ENCODE measurements at places on chromosomes 4 and X.

- DNase-seq = no peak
Observed at GRCh38 chr4:119313237-119313636, 8.7 kb downstream of the FABP2 start.

DNA sequence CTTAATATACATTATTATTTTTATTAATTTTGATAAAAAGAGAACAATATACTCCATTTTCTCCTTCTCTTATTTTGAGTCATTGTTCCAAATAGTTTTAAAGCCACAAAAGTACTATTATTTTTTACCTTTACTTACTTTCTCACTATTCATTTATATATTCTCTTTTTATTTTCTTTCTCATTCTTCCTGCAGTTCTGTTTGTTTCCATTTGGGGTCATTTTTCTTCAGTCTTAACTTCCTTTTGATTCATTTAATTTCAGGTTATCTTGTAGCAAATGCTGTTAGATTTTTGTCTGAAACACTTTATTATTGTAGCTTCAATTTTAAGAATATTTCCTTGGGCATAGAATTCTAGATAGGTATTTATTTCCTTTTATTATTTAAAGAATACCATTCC lies 438.6 kb upstream of the EPHA5 start:
- no peak for DNase-seq

GRCh38 chr4:177235026-177235425 lies 74.6 kb upstream of the NEIL3 start:
- DNase-seq = no peak

GRCh38 chrX:10011261-10011931 lies 44.2 kb downstream of the CLDN34 start:
- no peak for DNase-seq

GRCh38 chr4:128521648-128522111 lies 234.1 kb upstream of the PGRMC2 start:
- no peak for DNase-seq

DNA sequence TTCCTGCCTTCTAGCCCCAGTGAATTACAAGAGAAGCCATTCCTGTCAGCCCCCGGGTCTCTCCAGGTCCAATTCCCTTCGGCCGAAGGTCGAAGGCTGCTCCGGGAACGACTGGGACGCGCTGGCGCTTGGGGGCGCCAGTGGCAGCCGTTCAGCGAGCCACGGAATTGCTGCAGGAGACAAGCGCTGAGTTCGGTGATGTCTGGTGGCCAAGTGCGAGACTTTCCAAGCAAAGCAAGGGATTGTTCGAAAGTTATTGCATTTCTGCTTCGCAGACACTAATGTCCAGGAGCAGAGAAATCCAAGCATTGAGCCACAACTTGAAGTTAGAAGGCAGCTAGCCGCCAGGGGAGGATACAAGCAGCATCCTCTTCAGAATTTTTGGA lies 1.1 kb upstream of the DKK2 start:
- peak; percentile 68 for DNase-seq

GRCh38 chr4:54542540-54543041 lies 115.2 kb upstream of the KIT start:
- no peak for DNase-seq

GRCh38 chrX:18974993-18975392 lies 8.9 kb downstream of the PHKA2 start:
- DNase-seq = no peak

GRCh38 chrX:41409006-41409405 lies 38.1 kb upstream of the NYX start:
- DNase-seq = no peak

DNA sequence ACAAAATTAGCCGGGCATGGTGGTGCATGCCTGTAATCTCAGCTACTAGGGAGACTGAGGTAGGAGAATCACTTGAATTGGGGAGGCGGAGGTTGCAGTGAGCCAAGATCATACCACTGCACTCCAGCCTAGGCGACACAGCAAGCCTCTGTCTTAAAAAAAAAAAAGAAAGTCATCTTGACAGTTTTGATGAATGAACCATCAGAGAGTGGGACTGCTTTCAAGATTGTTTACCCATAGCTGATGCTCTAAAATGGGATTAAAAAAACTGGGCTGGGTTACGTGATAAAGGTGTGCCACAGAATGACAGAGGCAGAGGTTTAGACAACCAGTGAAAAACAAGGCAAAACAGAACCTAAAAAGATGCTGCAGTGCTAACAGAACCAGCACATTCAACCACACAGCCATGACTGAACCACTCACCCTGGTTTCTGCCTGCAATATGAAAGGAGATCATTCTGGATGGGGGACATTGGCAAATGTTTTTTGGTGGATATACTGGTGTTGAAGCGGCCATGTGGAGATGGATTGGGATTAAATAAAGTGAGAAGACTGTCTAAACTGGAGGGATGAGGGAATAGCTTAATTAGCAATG lies 22.2 kb downstream of the GPAT3 start:
- no peak for DNase-seq

GRCh38 chrX:48579259-48579658 lies 5.0 kb downstream of the RBM3 start:
- no peak for DNase-seq

GRCh38 chr4:122796801-122797404 lies 29.7 kb upstream of the FGF2 start:
- no peak for DNase-seq

- no peak for DNase-seq
Observed at GRCh38 chr4:93658443-93658842, 170.1 kb upstream of the ATOH1 start.

DNA sequence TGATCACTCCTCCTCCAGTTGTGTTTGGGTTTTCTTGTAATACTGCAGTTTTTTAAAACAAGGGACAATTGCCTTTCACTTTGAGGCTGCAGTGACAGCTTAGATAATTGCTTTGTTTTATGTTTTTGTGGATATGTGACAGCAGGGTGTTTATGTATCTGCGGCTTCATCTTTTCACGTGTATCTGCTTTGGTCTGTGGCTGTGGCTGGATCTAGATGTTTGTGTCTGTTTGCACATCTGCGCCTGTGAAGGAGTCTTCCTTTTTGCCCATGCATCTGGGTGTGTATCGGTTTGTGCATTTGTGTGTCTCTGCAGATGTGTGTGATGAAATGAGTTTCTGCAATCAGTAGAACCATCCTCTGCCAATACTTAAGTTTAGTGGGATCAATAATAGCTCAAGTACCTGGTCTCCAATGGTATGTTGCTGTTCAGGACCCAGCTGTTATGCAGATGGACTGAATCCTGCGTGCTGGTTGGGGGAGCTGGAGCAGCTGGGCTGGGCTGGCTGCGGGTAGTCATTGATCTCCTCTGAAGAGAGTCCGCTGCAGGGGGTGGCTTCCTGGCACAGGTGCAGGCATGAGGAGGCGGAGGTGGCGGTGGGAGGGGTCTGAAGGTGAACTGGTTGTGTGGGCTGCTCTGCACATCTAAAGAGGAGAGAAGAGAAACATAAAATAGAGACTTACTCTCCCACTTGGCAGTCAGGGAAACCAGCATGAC lies 390.3 kb downstream of the SH2D1A start:
- DNase-seq = no peak

DNA sequence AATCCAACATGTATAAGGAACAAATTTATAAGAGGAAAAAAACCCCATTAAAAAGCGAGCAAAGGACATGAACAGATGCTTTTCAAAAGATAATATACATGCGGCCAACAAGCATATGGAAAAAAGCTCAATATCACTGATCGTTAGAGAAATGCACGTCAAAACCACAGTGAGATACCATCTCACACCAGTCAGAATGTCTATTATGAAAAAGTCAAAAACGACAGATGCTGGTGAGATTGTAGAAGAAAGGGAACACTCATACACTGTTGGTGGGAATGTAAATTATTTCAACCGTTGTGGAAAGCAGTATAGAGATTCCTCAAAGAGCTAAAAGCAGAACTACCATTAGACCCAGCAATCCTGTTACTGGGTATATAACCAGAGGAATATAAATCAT lies 465.4 kb downstream of the TMA16 start:
- DNase-seq = no peak

- DNase-seq = no peak
Observed at GRCh38 chr4:177492022-177492421, 49.8 kb upstream of the AGA start.

GRCh38 chr4:177778623-177779022 lies 336.4 kb upstream of the AGA start:
- no peak for DNase-seq

DNA sequence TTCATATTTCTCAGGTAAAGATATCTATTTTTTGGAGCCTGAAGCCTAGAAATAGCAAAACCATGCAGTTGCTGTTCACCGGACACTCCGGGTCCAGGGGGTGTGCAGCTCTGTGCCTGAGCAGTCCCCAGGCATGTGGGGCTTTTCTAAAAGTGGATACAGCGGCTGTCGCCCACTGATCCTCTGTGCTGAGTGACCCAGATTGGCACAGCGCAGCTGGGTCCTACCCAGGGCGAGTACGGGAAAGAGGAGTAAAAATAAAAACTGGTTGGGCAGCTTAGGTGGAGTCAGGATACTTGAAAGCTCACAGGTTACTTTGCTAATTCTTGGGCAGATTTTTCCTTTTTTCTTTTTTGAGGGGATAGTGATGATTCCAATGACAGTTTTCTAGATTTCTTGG lies 118.8 kb downstream of the UCHL1 start:
- DNase-seq = no peak

GRCh38 chr4:87052615-87053014 lies 117.8 kb downstream of the AFF1 start:
- DNase-seq = no peak

DNA sequence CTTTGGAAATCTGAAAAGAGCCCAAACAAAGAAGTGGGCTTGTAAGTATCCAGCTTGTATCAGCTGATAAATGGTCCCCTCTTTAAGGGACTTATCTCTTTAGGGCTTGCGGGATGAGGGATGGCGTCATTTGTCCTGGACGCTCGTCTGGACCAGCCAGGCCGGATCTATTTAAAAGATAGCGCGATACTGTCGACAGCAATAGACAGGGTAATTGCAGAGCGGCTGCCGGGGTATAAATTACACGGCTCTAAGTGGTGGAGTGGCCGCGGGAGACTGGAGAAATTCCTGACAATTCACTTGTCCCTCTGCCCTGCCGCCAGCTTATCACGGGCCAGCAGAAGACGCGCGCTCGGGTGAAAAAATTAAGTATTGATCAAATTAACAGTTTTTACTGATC lies 90.7 kb downstream of the FAM53A start:
- no peak for DNase-seq

- DNase-seq = no peak
Observed at GRCh38 chrX:104539081-104539480, 26.9 kb upstream of the IL1RAPL2 start.

DNA sequence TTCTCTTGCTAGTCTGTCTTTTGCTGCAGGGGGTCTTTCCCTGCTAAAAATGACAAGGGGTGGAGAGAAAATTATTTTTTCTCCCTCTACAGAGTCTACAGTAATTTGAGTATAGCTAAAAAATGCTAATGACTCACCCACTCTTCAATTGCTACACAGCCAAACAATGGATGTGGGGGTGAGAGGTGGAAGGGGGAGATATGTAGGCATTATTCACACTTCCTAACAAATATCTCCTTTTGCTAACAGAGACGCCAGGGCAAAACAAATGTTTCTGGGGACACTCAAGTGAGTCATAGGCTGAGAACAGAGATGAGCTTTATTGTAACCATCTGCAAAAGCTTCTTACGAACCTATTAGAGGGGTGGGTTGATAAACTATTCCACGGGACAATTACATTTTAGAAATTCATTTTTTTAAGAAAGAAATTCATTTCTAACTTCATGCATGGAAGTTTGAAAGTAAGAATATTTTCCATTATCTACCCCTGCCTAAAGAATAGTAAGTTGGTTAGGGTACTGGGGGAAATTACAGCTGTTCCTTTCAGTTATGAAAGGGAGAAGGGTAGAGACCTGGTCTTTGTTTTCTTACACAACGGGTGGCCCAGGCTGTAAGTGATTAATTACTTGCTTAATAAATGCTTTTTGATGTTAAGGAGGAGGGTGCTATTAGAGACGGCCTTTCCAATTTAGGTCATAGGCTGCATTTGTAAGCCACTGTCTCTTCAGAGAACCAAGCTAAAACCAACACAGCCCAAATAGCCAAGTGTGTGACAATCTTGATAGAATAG lies 12.8 kb downstream of the SCD5 start:
- no peak for DNase-seq

DNA sequence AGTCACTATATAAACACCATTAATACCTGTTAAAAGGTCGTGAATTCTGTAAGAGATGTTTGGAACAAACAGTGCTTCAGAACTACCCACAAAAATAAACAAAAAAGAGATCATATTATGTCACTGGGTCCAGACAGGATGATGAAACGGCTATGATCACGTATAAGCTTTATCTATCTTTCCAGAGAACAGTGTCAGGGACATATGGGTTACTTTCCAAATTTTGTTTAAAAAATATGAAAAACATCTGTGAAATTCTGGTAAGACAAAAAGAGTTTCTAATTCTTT lies 90.0 kb downstream of the SORBS2 start:
- no peak for DNase-seq

- DNase-seq = peak; percentile 27
Observed at GRCh38 chr4:168832763-168833575, 177.1 kb downstream of the CBR4 start.

- no peak for DNase-seq
Observed at GRCh38 chr4:6901669-6902317, 7.8 kb upstream of the TBC1D14 start.

- DNase-seq = no peak
Observed at GRCh38 chr4:137993232-137993631, 248.9 kb downstream of the SLC7A11 start.

DNA sequence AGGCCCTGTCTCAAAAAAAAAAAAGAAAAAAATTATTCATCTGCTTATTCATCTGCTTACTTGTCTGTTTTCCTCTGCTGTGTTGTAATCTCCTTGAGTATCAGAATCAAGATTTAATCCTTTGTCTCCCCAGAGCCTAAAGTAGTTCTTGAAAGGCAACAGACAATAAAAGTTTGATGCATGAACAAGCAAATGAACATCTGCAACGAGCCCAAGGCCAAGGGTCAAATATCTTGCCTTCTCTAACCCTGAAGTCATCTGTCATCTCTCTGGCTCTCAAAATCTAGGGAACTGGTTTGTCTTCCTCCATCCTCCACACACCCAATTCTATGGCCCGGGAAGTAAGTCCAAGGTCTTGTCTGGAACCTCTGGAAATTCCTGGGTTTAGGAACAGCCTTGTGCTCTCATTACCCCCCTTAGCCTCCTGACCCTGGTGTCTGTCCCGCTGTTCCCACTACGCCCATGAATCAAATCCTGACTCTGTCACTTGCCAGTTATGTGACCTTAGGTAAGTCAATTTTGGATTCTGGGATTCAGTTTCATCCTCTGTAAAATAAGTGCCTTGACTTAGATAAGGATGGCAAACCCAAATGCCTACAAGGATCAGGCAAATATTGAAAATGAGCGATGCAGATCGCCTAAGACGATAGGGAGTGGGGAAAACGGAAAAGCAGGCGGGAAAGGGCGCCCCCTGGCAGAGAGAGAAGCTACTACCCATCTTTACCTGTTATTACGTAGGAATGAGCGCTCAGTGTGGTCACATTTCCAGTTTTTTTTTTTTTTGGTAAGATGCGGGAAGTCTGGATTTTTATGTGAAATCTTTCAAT lies 102.7 kb upstream of the DHX15 start:
- peak; percentile 55 for DNase-seq

GRCh38 chr4:72330381-72330780 lies 238.6 kb downstream of the ADAMTS3 start:
- DNase-seq = no peak

Data from stomach (tissue), 19 donors.